Dermis microvascular lymphatic vessel endothelial cell (primary cell): ENCODE measurements at places on chromosomes 13 and 19. TPM values are rescaled to one million over a fixed set of nuclear protein-coding genes. Genes with fewer than 3 reads are reported as not detected.

DNA sequence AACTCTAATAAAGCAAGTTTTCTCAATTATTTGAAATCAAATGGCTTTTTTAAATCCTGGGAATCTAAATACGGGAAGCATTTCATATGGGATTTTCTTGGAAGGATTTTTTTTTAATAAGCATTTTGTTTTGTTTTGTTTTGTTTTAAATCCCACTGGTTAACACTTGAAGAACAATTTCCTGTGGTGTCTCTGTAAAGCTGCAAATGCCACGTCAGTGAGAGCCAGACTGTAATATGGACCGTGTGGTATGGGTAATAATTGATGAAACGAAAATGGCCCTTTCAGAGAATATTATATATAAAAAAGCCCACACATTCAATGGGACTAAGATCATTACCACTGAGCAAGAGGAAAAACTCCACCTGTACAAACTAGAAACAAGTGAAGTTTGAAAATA lies 33.9 kb upstream of the MIR17HG start:
- DNase-seq, result no peak

LCP1 gene
- total RNA-seq, result under 0.01 and 0.39 TPM in 2 replicates

PCDH20 gene
- total RNA-seq, result not detected in 2 replicates

DNA sequence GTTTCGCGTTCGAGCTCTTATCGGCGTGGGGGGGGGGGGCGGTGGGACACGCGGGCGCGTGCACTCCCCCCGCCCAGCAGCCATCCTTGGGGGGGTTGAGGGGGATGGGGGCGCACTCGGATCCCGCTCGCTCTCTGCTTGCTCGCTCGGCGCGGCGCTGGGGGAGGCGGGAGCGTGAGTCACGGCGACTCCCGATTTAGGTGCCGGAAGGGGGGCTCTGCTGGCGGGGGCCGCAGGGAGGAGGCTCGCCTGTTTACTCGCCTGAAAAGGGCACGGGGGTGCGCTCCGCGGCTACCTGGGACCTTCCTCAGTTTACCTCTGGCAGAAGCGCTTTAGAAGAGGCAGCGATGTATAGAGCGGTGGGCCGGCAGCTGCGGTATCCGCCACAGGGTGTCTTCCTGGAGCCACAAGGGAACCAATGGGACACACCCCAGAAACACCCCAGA lies 1.1 kb upstream of the PDE4A start:
- DNase-seq, result no peak

DNA sequence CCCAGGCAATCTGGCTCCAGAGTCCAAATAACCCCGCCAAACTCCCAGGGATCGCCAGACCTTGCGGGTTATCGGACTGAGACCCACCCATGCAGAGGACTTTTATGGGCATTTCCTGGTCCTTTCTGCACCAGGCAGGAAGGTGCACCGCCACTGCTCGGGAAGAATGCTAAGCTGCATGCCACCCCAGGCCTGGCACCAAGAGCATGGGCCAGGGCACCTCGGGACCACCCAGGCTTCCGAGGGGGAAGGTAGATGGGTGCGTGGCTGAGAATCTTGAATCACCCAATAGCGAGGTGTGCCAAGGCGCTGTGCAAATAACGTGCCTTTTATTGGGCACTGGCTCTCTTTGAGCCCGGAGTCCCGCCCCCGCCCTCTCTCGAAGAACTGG lies 422 bp upstream of the ZNF575 start:
- no peak for DNase-seq

DNA sequence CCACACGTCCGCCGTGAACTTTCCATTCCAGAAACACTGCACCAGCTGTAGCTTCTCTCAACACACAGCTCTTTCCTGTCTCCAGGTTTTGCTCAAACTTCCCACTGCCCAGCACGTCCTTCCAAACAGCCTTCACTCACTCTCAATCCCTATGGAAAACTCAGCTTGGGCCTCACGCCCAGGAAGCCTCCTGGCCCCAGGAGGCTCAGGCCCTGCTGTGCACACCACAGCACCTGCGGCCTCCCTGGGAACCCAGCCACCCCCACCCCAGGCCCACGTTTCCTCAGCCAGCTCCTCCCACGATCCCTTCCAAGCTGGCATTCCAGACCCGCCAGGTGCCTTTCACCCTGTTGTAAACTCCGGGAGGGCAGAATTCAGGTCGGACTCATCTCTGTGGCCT lies 35.2 kb downstream of the C13orf46 start:
- no peak for DNase-seq

MCF2L gene
- total RNA-seq, result 8.0 and 11.5 TPM in 2 replicates
